Retinal pigment epithelial cell (primary cell): ENCODE measurements at places on chromosomes 12 and 14.

GRCh38 chr12:76634133-76634532, 74.6 kb upstream of the OSBPL8 start:
- no peak for DNase-seq

DNA sequence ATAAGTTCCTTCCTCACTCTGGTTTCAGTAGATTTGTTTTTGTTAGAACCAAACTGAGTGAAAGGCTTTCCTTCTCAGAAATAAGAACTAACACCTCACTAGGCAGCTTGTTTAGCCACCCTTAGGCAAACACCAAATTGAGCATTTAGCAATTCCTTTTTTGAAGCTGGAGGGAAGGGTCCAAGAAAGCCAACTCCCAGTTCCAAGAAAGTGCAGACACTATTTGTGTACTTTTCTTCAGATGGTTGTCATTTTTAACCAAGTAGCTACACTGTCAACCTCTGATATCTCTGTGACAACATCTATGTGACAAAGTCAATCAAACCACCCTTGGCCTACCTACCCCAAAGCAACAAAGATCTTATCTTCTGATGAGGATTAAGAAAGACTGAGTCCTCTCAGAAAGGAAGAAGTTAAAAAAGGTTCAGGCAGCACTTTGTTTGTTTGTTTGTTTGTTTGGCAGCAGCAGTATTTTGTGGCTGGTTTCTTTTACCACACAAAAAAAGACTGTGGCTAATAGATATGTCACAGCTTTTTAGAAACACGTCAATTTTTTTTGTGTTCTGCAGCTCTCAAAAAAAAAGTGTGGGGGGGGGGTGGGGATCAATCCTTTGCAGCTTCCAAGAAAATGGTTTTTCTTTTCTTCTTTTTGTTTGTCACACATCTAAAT, 203.8 kb downstream of the CRADD start:
- no peak for DNase-seq

DNA sequence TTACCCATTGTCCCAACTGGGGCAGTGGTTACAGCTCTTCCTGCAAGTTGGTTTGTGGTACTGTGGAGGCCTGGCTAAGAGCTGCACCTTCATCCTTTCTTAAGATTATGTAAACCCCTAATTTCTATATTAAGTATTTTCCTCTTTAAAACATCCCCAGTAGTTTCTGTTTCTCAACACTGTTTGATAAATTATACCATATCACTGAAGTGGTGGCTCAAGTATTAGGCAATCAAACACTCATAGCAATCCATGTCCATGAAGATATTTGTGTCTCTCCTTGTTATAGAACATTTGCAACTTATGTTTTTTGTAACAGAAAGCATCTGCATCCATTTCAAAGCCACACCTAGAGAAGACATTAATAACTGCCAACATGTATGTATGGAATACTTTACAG, 31.8 kb downstream of the ATXN3 start:
- DNase-seq = no peak

DNA sequence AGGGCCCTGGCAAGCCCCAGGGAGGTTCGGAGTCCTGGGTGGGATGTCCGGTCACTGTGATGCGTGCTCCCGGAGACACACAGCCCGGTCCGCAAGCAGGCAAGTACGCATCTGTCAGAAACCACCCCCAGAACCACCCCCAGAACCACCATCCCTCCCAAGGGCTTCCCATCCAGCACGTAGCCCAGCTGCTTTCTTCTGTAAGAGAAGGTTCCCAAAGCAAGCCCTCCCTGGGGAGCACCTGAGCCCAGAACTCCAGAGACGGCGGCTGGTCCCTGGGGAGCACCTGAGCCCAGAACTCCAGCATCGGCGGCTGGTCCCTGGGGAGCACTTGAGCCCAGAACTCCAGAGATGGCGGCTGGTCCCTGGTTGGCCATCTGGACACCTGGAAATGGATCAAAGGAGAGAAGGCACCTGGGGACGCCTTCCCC, 2.6 kb upstream of the FBRSL1 start:
- no peak for DNase-seq

DNA sequence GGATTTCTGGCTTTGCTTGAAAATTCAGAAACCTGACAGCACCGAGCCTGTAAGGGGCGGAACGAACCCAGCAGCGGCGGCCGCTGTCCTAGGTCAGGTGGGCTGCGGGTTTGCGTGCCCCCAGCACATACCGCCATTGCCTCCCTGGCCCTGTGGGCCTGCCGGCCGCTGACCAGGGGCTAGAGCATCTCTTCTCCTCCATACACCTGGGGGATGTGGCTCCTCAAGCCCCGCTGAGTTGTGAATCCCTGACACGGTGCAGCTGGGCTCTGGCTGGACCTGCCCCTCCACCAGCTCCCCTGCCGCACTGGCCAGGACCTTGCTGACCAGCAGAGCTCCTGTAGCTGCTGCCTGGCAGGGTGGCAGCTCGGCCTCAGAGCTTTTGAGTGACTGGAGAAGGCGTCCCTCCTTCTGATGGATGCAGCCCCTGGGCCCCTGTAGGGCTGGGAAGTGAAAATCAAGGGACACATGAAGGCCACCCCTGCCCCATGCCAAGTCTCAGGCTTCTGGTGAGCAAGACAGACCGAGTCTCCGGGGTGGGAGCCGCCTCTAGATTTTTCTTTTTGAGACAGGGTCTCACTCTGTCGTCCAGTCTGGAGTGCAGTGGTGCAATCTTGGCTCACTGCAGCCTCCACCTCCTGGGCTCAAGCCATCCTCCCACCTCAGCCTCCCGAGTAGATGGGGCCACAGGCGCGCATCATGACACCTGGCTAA, 184.9 kb upstream of the SFSWAP start:
- DNase-seq = no peak

DNA sequence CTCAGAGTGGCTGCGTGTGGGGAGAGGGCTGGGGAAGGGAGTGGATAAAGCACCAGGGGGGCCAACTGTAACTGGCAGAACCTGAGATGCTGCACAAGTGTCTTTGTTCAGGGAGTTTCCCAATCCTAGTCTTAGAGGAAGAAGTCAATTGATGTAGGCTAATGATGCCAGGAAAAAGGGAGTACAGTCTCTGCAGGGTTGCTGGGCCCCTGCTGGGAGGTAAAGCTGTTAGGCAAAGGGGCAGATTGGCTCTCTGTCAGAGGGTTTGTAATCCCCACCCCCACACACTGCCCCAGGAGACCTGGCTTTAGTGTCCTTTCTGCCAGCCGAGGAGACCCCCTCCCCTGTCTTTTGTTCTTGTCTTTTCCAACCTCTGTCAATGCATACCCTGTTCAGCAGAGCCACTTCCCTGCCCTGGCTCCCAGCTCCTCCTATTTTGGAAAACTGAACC, 178.4 kb downstream of the KCNA5 start:
- DNase-seq = no peak
